ENCODE measurements at places on chromosomes 3 and 15.

- DNase-seq, result no peak
Observed at GRCh38 chr3:162704799-162705385, 1208.3 kb downstream of the OTOL1 start.

- DNase-seq, result no peak
Observed at GRCh38 chr15:86829245-86829644, 749.6 kb downstream of the AGBL1 start.

GRCh38 chr3:175951047-175951694 is 1092.0 kb downstream of the NAALADL2 start:
- no peak for DNase-seq

GRCh38 chr3:23797491-23797890 is 8.3 kb upstream of the UBE2E1 start:
- no peak for DNase-seq

GRCh38 chr3:98600412-98601095 is 7.1 kb upstream of the CPOX start:
- no peak for DNase-seq

DNA sequence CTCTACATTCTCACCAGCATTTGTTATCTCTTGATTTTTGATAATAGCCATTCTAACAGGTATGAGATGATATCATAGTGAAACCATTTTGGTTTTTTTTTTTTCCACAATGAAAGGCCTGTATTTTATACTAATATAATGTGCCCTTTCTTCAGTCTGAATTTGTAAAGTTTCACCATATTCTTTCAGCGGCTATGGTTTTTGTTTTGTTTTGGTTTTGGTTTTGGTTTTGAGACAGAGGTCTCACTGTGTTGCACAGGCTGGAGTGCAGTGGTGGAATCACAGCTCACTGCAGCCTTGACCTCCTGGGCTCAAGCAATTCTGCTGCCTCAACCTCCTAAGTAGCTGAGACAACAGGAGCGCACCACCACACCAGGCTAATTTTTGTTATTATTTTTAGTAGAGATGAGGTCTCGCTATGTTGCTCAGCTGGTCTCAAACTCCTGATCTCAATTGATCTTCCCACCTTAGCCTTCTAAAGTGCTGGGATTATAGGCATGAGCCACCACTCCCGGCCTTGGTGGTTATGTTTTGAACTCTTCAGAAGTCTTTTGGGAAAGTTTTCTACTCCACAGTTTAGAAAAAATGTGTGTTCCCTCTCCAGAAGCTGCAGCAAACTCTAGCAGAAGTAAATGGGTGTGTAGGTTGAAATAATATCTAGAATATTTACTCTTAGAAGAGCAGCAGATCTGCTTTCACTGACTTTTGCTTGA is 110.2 kb upstream of the UMPS start:
- no peak for DNase-seq

GRCh38 chr15:73912030-73912596 is 14.1 kb upstream of the LOXL1 start:
- no peak for DNase-seq

- DNase-seq, result no peak
Observed at GRCh38 chr3:45817831-45818522, 21.6 kb upstream of the SLC6A20 start.

DNA sequence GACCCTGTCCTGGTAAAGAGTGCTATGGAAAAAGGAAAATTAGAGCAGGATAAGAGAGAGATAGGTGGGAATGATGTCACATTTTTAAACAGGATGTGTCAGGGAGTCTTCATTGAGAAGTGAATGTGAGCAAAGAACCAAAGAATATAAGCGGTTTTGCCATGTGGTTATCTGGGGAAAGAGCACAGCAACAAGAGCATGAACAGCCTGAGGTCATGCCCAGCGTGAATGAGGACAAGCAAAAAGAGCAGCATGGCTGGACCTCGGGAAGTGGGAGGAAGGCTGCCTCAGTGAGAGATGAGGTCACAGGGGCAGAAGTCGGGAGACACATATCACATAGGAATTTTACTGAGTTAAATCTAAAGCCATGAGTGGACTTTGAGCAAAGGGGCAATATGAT is 82.8 kb upstream of the HES1 start:
- DNase-seq, result no peak

DNA sequence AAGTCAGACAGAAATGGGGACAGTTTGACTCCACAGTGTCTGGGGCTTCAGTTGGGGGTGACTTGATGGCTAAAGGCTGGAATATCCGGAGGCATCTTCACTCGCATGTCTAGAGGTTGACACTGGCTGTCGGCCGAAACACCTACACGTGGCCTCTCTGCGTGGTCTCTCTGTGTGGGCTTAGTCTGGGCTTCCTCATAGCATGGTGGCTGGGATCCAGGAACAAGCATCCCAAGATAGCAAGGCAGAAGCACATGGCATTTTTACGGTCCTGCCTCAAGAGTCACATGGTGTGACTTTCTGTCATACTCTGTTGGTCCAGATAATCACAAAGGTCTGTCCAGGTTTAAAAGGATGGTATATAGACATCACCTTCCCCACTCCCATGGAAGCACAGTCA is 34.5 kb downstream of the MAGI1 start:
- no peak for DNase-seq

GRCh38 chr3:50661321-50661837 is 13.3 kb upstream of the DOCK3 start:
- DNase-seq, result no peak

GRCh38 chr3:165259541-165260193 is 63.5 kb upstream of the SLITRK3 start:
- no peak for DNase-seq

- DNase-seq, result peak; percentile 68
Observed at GRCh38 chr3:194880940-194881925, 195.6 kb downstream of the FAM43A start.

- DNase-seq, result peak; percentile 75
Observed at GRCh38 chr3:160180581-160181216, 44.5 kb upstream of the C3orf80 start.

DNA sequence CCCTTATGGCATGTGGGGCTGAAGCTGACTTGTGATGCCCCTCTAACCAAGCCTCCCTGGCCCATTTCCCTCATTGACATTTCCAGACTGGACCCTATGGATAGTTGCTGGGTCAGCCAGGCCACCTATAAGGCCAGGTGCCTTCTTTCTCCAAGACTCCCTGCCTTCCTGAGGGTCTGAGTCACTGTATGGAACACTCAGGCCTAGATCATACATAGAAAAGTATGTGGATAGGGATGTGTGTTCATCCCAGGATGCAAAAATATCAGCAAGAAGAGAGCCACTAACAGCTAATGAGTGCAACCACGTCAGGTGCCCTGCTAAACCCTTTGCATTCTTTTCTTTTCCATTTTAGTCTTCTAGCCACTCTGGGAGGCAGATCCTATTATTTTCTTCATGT is 168.4 kb upstream of the WNT5A start:
- DNase-seq, result no peak

DNA sequence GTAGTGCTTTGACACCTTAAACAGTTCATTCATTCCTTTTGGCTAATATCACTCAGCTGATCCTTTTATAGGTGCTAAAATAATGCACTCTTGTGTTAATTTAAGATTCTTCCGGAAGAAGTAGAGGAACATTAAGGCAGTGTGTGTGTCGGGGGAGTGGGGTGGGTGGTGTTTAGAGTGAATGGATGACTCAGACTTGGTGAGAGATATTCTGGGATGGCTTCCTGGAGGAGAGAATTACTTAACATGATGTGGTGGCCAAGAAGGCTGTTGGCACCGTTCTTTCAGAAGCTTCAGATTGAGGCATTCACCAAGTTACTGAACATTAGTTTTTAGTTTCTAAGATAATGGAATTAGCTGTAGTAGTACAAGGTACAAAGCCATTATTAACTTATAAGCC is 125.6 kb upstream of the ROPN1 start:
- DNase-seq, result no peak

DNA sequence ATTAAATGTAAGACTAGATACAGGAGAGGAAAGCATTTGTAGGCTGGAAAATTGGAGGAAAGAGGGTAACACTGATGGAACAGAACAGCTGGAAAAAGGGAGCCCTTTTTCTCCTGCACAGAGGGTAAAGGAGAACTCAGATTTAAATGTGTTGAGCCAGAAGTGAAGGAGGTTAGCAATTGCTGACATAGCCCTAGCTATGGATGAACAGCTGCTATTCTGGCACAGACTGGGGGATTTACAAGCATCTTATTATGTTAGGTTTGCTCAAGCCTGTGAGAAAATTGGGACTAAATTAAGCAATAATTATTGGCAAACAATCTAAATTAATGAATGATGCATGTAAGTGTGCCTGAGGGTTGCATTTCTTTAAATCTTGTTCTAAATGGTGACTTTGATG is 40.6 kb upstream of the PRR20G start:
- no peak for DNase-seq

DNA sequence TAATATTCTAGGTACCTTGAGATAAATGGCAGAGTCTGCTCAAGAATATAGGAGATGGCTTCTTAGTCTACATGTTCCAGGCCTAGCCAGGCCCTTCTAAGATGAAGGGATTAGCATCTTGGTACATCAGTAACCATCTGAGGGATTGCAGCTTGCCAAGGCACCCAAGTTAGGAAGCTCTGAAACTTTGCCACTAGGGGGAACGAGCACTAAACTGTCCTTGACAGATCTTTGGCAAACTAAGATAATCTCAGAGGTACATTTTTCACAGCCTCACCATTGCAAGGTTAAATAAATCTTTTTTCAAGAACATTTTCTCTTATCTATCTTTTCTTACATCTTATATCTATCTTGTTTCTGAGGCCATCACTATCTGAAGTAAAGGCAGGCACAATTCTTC is 351.2 kb downstream of the RAP2B start:
- no peak for DNase-seq

- DNase-seq, result no peak
Observed at GRCh38 chr3:9386501-9387321, 10.7 kb upstream of the SETD5 start.

GRCh38 chr15:78055919-78056713 is 21.4 kb downstream of the TBC1D2B start:
- no peak for DNase-seq

- DNase-seq, result no peak
Observed at GRCh38 chr3:155956508-155957411, 86.3 kb downstream of the GMPS start.

GRCh38 chr3:196096382-196096953 is 14.6 kb upstream of the TFRC start:
- DNase-seq, result no peak

- no peak for DNase-seq
Observed at GRCh38 chr3:183315739-183316138, 62.7 kb downstream of the B3GNT5 start.

- DNase-seq, result peak; percentile 90
Observed at GRCh38 chr3:111979434-111980038, 710 bp downstream of the ABHD10 start.

DNA sequence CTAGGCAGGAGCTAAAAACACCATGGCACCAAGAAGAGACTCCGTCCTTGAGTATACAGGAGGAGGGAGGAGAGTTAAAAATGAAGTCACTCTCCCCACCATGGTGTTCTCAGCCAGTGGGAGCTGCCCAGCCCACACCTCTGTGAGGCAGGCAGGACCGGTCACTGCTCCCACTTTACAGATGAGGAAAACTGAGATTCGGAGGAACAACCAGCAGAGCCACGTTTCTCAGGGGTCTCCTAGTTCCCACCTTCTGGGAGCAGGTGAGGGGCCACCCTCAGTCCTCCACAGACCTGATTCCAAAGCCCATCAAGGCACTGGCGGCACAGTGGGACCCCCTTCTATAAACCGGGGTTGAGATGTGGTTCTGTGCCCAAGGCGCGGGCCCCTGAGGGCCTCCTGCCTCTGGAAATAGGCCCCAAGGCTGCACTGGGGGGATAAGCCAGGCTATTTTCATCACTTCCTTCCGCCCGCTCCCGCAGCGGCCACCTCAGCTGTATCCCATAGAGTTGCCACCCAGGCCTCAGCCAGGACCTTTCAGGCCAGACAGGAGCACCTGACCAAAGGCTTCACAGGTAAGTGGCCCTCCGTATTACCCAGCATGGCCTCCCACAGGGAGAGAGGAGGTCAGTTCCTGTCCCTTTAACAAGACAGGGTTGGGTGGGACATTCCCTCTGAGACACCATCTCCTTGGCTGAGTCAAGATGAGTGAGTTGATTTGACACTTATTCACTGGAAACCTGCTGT is at the start of gene GP9:
GP9 (plus strand) TSS at position 504 of the 747 bp plus-strand sequence. CDS start 961 bp downstream, outside the sequence.
- no peak for DNase-seq

DNA sequence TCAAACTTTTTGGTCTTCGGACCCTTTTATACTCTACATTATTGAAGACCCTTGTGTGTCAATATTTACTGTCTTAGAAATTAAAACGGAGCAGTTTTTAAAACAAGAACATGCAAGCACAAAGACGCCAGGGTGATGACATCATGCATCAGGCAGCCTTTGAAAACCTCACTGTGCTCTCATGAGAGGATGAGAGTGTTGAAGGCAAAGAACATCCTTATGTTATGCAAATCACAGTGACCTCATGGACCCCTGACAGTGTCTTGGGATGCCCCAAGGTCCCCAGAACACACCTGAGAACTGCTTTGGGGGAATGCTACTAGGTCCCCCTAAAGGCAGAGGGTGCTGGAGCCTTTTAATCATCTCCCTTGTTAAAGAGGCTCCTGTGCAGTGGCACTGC is 51.6 kb downstream of the CHDH start:
- DNase-seq, result no peak

GRCh38 chr3:117281371-117281770 is 571.8 kb downstream of the TUSC7 start:
- no peak for DNase-seq

DNA sequence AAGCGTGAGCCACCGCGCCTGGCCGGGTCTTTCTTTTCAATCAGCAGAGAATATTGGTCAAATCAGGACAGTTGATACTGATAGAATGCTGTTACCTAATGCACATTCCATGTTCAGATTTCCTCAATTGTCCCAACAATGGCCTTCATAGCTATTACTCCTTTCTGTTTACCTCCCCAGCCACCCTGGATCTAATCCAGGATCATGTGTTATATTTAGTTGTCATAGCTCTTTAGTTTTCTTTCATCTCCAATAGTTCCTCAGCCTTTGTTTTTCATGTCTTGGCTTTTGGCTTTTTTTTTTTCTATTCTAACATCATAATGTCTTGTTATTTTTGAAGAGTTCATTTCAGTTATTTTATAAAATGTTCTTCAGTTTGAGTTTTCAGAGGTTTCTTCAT is 14.6 kb downstream of the USP3 start:
- DNase-seq, result no peak

DNA sequence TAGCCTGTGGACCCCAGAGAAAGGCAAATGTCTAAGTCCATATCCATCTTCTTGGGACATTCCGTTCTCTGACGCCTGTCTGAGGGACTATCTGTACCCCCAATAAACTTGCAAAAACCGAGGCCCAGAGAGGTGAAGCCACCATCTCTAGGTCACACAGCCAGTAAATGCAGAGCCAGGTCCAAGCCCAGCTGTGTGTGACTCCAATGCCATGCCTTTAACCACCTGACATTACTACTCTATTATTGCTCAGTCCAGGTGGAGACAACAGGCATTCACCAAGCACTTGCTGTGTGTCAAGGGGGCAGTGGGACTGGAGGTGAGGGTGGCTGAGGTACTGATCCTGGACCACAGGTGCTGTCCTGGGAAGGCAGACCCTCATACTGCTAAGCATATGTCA is 25.4 kb downstream of the CYP8B1 start:
- DNase-seq, result no peak

DNA sequence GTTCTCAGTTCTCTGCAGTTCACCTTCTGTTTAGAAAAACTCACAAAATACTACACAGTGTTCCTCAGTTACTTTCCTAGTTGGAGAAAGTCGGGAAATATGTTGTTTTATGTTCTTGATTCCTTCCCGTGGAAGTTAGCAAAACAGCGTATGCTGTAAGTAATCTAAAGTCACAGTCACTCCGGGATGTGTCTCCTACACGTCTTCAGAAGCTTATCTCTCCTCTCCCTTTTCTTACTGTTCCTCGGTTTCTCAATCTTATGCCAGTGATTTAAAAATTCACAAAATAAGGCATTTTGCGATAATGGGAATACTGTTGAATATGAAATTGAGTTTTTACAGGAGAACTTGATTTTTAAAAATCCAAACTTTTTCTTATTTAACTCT is 1.7 kb downstream of the HEG1 start:
- no peak for DNase-seq

All from AML-193 (cell line).